ENCODE measurements at places on chromosomes 4 and X.

- no peak for DNase-seq
Measured at GRCh38 chrX:49191574-49192011, 5.4 kb upstream of the PRICKLE3 start.

DNA sequence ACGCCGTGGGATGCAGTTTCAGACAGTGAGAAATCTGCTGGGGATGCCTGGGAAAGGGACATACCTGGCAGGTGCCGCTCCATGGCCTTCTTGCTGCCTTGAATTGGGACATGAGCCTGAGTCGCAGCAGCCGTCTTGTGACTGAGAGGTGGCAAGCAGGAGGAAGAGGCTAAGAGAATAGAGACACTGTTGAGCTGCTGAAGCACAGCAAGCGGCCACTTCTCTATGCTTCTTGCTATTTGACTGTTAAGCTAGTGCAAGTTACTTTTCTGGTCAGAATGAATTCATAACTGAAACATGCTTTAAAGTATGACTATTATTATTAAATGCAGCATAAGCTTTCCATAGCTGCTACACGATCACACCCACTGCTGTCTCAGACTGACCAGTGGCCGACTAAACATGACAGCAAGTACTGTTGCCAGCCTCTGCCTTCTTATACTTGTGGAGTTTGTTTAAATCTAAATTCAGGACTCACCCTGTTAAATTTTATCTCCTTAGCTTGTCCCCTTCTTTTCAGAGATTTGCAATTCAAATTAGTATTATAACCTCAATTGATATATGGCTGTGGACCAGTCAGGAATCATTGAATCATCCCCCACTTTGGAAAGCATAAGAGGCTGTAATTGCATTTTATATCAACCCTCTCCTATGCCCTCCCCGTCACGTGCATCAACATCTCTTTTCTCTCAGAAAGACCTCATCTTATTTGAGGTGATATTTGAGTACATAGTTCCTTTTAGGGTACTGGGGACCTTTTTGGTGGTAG is 24.8 kb upstream of the ACSL1 start:
- no peak for DNase-seq

DNA sequence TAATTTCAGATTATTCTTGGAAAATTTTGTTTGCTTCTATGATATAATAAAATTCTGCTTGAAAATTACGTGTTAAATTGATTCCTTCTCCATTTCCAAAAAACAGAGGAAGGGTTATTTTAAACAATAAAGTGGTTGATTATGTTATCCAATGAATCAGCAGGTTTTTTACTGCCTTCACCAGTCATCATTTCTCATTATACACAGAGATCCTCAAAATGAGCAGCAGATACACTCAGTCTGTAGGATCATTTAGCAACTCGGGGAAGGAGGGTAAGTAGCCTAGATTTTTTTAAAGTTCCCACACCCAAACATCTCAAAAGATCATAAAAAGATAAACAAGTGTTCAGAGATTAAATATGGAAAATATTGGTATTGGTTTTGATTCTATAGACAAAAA is 6.8 kb upstream of the TMEM144 start:
- DNase-seq, result no peak

DNA sequence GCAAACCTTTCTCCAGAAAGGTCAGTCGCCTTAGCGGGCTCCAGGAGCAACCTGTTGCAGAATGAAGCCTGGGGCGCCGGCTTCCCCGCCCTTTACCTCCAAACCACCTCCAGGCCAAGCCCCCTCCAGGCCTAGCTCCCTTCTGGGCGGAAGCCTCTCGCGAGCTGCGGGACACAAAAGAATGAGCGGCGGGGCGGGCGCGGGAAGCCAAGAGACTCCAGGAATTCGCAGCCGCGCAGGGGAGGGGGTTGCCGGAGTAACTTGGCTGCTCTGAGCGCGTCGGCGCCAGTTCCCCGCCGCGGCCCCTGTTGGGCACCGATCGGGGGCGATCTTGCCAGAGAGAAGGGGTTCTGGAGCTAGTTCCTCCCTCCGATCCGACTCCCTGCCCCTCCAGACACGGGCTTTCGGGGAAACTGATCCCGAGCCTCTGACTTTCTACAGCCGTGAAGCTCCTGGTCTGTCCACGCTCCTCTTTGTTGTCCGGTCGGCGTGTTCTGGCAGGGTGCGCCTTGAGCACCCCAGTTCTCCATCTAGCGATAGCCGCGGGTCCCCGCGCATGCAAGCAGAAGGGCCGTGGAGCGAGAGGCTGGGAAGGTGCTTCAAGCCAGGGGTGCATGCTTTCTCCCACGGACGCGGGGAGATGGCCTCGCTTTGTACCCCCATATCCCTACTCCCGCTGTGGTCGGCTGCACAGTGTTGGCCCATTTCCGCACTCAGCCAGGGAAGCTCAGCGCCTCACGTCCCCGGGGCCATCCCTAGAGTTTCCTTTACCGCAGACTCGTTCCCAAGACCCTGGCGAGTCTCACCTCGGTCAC is 1.2 kb downstream of the PROM1 start:
- no peak for DNase-seq

DNA sequence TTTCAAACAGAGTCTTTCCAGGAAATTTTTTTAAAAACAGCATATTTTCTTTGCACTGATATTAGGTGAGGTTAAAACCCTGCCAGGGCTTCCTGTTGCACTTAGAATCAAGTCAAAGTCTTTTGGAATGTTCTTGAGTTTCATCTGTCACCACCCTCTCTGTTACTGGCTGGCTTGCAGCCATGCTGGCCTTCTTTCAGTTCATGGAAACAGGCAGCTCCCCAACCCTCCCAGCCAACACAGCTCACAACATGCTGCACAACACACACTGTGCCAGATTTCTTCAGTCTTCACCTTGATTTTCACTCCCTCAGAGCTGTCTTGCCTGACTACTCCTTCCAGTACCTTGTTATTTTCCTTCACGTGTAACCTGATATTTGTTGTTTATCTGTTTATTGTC is 129.5 kb downstream of the KCNIP4 start:
- DNase-seq, result no peak
